Fibroblast of skin of right quadriceps (primary cell): ENCODE measurements at places on chromosomes 7 and 10.

GRCh38 chr10:31353574-31353973 is 34.6 kb downstream of the ZEB1 start:
- DNase-seq, result peak; percentile 70

GRCh38 chr10:107477266-107477665 is 312.8 kb upstream of the SORCS1 start:
- no peak for DNase-seq

GRCh38 chr10:109996766-109997171 is 11.0 kb upstream of the ADD3 start:
- no peak for DNase-seq

GRCh38 chr7:64876792-64877713 is 26.0 kb upstream of the ZNF273 start:
- DNase-seq, result no peak

GRCh38 chr7:51543801-51544553 is 227.4 kb upstream of the COBL start:
- no peak for DNase-seq

GRCh38 chr10:32141018-32141807 is 85.0 kb upstream of the KIF5B start:
- no peak for DNase-seq

GRCh38 chr7:117937753-117938483 is 64.7 kb upstream of the CTTNBP2 start:
- no peak for DNase-seq

- no peak for DNase-seq
These were observed 24.8 kb upstream of the DLD start for GRCh38 chr7:107865956-107866775.

DNA sequence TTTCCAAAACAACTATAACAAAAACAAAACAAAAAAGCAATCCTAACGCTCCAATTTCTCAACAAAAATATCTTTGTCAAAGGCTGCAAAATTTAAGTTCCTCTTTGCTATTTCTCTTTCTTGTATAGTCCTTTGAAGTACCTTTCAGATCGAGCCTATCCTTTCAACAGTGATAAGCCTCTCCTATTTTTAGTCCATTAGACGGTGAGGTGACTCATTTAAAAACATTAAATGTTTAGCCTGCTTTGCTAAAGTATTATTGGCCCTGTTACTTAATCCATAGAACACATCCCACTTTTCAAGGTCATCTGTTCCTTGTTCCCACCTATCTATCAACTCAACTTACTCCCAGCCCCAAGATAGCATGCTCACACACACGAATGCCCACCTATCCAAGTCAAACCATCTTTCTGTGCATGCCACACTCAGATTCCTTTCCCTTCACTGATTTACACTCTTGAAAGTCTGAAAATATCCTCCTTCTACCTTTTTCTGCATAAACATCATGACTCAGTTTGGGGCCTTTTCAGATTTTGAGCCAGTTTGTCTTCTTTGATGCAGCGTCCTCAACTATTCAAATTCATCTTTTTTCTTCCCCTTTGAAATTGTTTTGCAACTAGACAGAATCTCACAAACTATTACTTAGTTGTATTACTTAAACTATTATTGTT is 224.9 kb upstream of the TMEM229A start:
- no peak for DNase-seq

DNA sequence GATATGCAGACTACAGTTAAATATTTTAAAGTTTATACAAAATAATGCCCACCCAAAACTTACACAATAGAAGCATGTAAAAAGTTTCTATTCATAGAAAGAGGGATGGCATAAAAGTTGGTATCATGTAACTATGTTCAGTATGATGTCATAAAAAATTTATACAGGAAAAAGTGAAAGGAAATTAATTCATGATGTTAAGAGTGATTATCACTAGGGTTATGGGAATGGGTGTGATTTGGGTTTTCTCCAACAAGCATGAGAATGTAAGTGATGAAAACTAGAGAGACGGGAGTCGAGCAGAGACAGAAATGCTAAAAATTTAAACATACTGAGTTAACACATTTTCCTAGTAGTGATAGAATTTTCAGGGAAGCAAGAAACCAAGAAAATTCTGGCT is 52.7 kb downstream of the GDI2 start:
- no peak for DNase-seq

DNA sequence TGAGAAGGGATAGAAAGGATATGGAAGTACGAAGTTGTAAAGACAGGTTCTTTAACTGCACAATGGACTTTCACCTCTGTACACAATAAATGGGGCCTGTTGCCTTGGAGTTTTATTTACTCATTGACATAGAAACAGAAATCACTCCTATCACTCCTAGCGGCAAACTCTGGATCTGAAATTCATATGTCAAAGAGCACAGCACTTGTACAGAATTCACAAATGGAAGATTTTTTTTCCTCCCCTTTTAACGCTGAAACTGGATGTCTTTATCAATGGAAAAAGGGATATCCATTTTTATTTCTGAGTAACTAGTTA is 18.2 kb downstream of the NT5C3A start:
- DNase-seq, result no peak

- no peak for DNase-seq
These were observed 361.1 kb upstream of the SHH start for GRCh38 chr7:156173346-156173745.

- DNase-seq, result no peak
These were observed 373.6 kb downstream of the DNAJB6 start for GRCh38 chr7:157710396-157710795.

- DNase-seq, result no peak
These were observed 254.1 kb downstream of the KIAA1217 start for GRCh38 chr10:24462889-24463552.

DNA sequence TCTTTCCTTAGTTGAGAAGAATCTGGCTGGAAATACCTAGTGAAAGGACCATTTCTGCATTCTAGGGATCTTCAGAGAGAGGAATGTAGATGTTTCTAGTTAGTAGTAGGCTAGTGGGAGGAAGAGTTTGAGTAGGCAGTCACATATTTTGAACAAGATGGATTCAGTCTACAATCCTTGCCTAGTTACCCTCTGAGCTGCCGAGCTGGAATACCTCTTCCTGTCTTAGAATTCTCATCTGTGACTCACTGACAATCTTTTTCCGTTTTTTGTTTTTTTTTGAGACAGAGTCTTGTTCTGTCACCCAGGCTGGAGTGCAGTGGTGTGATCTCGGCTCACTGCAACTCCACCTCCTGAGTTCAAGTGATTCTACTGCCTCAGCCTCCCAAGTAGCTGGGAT is 30.7 kb upstream of the PLPP4 start:
- peak; percentile 57 for DNase-seq

- peak; percentile 33 for DNase-seq
These were observed 101.9 kb upstream of the HGF start for GRCh38 chr7:81871606-81872265.

DNA sequence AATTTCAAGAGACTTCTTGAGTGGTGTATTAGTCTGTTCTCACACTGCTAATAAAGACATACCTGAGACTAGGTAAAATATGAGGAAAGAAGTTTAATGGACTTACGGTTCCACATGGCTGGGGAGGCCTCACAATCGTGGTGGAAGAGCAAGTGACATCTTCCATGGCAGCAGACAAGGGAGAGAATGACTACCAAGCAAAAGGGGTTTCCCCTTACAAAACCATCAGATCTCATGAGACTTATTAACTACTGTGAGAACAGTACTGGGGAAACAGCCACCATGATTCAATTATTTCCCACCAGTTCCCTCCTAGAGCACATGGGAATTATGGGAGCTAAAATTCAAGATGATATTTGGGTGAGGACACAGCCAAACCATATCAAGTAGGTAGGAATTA is 150.5 kb downstream of the PCDH15 start:
- DNase-seq, result no peak

GRCh38 chr7:90246171-90246570 is 1.2 kb downstream of the CFAP69 start:
- DNase-seq, result peak; percentile 76

DNA sequence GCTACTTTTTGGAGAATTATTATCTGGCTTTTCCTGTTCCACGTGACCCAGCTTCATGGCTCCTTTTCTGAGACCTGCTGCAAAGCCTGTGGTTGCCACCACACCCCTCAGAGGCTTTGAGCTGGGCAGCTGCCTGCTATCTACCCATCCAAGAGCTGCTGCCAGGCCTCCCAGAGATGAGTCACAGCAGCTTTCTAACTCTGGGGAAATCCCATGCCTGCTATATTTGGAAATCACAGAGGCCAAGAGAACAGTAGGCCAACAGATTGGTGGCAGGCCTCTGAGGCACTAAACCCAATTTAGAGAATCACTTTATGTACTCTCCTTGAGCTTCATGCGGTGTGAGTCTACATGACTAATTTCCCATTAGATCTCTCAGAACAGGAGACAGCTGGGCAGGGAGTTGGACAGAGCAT is 35.2 kb downstream of the SGCE start:
- peak; percentile 88 for DNase-seq

- peak; percentile 25 for DNase-seq
These were observed 38.4 kb upstream of the LRRC4 start for GRCh38 chr7:128069373-128070364.

DNA sequence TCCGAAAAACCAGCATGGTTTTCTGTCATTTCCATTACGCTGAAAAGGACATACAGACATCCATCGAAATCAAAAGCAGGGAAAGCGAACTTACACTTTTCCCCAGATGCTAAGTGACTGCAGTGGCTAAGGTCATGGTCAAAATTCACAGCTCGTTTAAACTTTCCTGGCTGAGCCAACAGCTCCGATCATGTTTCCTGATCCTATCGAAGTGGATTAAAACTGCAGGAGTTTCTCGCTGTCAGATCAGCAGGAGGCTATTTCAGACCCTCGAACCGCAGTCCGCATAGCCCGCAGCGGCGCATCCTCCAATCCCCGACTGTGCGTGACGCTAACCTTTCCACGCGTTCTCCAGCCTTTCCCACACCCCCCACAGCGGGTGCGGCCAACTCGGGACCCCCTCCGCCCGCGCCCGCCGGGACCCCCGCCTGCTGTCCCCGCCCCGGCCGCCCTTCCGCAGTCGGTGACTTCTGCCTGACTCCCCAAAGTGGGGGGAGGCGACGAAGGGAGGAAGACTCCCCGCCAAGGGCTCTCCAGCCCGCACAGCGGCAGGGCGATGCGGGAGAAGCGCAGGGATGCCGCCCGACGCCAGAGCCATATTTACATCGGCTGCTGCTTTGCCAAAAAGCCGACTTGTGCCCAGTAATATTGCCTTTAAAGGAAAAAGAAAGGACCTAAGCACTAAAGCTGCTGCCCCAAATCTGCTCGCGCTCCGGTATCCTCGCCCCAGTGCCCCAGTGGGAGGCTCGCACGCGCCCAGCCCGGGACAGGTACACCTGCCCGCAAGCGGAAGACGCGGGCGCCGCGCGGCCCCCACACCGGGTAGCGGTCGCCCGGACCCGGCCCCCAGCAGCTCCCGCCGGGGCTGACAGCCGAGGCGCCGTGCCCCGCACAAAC is 1.2 kb downstream of the PIP4K2A start:
- no peak for DNase-seq
